ENCODE measurements at places on chromosomes 7 and 10.
A peak's percentile ranks its signal among the peaks of the same experiment; 100 is the strongest.

DNA sequence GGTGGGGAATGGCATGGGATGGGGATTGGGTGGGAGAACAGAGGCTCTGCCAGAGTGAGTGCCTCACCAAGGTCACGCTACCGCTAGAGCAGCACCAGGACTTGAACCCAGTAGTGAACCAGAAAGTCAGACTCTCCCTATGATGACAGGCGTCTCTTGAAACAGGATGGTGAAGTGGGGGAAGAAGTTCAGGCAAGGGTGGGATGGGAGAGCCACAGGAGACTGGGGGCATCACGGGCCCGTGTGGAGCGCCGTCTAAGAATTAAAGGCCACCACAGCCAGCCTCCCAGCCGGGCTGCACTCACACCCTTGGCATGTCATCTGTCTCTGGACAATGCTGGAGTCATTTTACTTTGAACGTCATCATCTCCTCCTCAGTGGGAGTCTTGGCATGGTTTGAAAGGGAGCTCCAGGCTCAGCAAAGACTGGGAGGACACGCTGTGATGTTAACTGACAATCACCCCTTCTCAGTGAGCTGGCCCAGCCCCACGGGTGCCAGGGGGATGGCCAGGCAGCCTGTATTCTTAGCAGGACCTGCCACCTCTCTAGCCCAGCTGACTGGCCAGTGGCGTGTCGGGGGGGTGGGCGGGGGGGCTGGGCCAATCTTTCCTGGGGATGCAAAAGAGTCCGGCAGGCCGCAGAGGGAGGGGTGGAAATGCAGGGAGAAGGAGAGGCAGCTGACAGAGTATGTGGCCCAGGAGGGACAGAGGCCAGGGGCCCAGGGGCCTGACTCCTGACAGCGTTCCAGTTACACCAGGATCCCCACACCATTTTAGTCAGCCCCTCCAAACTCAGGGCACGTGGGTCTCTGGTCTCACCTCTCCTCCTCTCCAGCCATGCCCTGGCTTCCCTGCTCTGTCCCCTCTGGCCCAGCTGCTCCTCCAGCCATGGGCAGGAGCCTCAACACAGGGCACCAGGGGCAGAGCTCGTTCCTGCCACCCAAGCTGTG lies 96.2 kb downstream of the VOPP1 start:
- peak; percentile 62 for DNase-seq

DNA sequence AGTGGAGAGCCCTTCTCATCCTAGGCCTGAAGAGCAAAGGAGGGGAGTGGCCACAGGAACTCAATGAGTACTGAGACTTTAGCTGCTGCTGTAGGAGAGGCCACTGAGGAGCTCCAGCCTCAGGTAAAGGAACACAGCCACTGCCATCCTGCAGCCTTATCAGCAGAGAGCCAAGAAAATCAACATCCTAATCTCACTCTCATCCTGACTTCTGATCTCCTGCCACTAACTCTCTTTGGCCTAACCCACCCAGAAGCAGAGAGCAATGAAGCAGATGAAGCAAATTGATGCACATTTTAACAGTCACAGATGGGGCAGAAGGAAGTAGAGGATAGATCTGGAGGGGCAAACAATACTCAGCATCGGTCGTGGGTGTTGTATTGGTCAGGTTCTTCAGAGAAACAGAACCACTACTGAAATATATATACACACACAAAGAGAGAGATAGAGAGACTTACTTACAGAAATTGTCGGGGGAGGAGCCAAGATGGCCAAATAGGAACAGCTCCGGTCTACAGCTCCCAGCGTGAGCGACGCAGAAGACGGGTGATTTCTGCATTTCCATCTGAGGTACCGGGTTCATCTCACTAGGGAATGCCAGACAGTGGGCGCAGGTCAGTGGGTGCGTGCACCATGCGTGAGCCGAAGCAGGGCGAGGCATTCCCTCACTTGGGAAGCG lies 297.6 kb downstream of the MTERF1 start:
- no peak for DNase-seq

- no peak for DNase-seq
Measured at GRCh38 chr7:102426268-102427018, 6.9 kb upstream of the ORAI2 start.

DNA sequence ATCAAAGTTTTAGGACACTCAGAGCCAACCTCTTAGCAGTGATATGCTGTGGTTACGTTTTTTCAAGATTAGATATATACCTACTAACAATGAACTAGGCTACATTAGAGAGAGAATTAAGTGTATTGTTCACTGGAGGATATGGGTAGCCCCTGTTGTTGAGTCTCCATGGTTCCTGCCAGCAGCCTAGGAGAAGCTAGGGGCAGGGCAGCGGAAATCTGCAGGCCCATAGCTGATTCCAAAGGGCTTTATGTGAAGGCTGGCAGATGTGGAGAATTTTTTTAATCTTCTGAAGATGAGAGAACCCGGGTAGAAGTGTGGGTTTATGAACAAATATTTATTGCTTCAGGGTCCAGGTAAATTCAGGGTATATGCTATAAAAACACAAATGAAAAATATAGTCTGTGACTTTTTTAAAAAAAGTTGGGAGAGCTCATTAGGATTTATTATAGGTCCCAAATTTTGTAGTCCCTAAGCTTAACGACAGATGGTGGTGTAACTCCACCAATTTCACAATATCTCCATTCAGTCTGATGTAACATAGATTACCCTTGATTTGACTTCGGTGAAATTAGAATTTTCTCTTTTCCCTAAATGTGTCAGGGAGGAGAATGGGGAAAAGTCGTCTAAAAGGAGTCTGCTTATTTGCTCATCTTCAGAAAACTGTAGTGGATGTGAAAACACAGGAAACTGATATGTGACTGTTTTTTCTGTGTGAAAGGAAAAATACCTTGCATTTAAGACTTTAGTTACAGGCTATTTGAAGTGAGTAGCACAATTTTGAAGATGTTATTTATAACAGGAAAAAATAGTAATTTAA lies 163.0 kb upstream of the PPP1R3A start:
- no peak for DNase-seq

GRCh38 chr7:40167291-40167690 lies 32.5 kb downstream of the SUGCT start:
- no peak for DNase-seq

DNA sequence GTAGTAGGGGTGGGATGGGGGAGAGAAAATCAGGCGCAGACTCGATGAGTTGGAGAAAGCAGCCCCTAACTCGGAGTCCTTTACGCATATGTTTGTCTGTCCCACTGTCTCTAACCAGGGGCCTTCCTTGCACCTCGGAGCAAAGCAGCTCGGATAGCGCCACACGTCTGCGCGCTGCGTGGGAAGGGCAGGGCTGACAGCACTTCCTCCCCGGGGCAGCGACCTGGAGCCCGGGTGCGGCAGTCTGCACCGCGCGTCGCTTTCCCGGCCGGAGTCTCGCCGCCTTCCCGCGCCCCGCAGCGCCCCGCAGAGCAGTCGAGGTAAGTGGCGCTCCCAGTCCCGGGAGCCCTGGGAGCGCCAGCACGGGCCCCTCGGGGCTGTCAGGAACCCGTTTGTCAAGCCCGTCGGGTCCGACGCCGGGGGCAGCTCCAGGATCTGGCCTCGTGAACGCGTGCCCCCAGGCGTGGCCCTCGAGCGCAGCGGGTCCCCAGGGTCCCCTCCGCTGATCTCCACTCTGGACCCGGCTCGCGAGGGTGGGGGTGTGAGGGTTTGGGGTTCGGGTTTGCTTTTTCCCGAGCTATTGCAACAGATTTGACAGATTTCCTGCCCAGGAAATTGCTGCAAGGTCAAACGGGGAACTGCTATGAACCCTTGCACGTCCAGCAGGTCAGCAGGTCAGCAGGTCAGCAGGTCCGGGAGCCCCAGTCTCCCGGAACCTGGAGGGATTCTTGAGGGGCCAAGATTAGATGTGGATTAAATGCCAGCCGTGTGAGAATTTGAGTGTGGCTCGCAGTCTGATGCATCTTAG lies 597 bp downstream of the APBB1IP start:
- DNase-seq, result no peak

DNA sequence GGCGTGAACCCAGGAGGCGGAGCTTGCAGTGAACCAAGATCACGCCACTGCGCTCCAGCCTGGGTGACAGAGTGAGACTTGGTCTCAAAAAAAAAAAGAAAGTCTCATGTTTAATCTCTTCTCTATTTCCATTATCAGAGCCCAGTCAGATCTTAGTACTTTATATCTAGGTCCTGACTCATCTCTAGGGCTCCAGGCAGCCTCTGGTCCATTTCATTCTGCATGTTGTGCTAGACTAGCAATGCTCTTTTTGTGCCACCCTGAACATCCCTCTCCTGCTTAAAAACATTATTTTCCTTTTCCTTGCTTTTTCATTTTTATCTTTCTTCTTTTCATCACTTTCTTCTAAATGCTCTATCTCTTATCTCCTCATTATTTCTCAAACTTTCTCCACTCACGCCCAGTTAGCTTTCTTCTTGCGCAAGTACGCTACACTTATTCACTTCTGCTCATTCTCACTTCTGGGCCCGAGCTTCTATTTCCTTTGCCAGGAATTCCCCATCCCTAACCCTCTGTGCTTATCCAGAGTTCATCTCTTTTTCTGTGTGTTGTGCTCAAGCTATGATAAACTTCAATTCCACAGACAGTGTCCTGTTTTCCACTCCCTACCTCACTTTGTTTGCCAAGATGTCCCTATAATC lies 63.9 kb downstream of the BTAF1 start:
- DNase-seq, result no peak

DNA sequence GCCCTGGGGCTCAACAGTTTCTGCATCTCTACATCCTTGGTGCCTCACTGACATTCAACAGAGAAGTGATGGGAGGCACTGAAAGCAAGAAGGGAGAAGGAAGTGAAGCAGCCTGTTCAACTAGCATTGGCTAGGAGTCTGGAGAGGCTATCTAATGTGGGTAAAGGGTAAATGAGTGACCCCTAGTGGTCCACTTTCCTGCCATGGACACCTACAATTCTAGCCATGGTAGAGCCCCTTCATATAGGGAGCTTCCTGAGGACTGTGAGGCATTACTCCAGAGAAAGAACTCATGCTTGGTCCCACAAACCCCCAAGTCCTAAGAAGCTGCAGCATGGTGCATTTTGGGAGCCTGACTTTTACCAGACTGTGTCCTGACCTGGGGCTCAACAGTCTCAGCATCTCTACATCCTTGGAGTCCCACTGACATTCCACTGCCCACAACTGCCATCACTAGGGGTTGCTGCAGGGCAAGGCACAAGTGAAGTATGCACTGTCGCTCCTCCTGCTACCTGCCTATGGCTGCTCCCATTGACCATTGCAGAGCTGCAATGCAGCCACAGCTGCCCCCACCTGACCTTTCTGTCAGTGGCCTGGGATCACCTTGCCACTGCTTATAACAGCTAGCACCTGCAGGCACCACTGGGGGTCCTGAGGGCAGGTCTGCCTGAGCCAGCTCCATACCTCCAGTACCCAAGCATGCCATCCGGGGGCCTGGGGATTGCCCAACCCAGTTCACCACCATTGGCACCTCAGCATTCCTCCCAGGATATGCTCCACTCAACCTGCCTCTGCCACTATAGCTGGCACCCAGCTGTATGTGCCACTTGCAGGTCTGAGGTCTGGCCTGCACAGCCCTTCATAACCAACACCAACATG lies 44.1 kb upstream of the CDK6 start:
- no peak for DNase-seq

- no peak for DNase-seq
Measured at GRCh38 chr10:78905015-78905956, 163.5 kb upstream of the ZMIZ1 start.

- DNase-seq, result no peak
Measured at GRCh38 chr7:132655131-132655727, 79.0 kb upstream of the PLXNA4 start.

DNA sequence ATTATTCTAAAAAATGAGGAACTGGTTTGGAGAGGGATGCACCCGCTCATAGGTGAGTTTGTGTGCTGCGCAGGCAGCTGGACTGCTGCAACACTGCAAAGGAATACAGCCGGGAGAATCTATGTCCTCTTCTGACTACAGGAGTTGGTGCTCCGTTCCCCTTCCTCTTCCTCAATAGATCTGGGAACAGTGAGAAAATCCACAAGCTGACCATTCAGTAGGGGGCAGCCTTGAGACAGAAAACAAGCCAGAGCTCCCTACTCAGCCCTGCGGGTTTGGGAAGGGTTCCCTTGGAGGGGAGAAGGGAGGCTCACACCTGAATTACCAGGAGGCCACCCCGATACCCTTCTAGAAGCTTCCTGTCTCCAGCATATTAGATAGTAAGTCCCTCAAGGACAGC lies 87.3 kb upstream of the FOXI2 start:
- DNase-seq, result no peak

GRCh38 chr10:110820321-110820814 lies 51.4 kb upstream of the PDCD4 start:
- peak; percentile 18 for DNase-seq

DNA sequence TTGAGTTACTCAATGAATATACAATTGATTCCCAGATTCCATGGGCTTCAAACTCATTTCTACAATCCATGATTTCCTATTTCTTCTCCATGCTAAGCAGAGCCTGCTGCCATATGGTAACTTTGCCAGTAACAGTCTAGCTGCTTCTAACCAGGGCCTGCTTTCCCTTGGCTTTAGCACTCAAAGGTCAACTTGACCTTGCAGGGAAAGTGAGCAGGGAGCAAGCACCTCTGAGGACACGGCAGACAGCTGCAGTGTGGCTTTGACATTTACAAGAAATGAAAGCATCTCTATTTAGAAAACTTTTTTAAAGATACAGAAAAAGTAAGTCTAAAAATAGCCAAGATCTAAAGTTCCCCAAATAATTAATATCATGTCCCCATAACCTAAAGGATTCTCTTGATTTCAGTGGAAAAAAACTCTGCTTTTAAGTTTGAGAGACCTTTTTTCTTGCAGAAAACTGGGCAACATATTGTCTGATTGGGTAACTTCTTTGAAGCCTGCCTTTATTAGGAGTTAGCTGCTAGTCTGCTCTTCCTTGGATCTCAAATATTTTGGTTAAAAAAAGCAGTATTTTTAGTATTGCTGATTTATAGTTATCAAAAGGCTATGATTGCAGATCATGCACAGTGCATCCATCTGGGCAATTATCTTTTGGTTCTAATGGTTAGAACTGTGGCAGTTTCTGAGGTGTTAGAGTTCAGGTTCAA lies 257.9 kb downstream of the AHR start:
- DNase-seq, result no peak

GRCh38 chr7:2071133-2071832 lies 161.5 kb downstream of the MAD1L1 start:
- DNase-seq, result no peak

DNA sequence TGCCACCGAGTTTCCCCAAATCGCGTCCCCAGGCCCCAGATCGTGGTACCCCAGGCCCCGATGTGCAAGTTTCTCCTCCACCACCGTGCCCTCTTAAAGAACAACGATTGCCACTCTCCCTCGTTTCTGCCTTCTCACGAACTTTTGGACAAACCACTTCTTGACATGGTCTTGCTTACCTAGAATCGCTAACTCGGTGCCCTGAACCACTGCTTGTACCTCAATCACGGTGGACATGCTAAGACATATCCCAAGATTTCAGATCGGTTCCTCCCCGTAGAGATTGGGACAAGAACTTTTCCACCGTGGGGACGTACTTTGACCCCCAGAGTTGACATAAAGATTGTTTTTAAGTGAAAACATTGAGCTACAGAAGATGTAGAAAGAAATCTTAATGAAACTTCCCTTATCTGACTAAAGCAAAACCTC lies 477 bp upstream of the ZC3HAV1 start:
- DNase-seq, result no peak

GRCh38 chr7:141889321-141889720 lies 26.9 kb upstream of the OR9A4 start:
- no peak for DNase-seq

GRCh38 chr10:7045891-7046599 lies 364.8 kb downstream of the SFMBT2 start:
- no peak for DNase-seq

Data from C1 segment of cervical spinal cord (tissue), 14 donors.